Endothelial cell (in vitro differentiated cells): ENCODE measurements at places on chromosomes 7 and 10.

DNA sequence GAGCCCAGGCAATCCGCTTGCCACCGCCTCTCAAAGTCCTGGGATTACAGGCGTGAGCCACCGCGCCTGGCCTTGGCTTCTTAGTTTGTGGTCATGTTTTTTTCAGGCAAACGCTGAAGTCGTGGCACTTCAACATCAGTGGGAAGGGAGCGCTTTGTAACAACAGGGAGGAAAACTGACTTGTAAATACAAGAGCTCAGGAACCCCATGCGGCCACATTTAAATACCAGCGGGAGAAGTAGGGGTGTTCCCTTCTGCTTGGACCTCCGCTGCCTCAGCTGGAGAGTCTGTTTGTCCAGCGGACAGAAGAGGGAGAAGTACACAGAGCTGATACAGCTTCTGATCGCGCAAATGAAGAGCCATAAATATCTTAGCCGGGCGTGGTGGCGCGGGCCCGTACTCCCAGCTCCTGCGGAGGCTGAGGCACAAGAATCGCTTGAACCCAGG is 108.7 kb upstream of the KMT2C start:
- no peak for DNase-seq

DNA sequence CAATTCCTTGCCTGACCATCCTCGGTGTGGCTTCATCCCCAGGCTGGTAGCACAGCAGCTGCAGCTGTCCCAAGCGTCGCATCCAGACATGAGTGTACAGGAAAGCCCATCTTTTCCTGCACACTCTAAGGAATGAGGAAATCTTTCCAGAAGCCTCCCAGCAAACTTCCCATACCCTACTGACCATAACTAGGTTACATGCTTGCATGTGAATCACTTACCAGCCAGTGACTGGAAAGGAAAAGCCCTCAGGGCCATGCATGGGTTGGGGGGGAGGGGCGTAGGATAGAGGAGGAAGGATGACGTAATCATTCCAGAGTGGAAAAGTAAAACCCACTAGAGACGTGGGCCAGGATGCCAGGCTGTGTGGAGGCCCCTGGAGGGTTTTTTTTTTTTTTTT is 18.9 kb upstream of the ZNF212 start:
- DNase-seq: no peak

- DNase-seq: no peak
Observed at GRCh38 chr7:120997882-120998474, 9.5 kb downstream of the CPED1 start.

DNA sequence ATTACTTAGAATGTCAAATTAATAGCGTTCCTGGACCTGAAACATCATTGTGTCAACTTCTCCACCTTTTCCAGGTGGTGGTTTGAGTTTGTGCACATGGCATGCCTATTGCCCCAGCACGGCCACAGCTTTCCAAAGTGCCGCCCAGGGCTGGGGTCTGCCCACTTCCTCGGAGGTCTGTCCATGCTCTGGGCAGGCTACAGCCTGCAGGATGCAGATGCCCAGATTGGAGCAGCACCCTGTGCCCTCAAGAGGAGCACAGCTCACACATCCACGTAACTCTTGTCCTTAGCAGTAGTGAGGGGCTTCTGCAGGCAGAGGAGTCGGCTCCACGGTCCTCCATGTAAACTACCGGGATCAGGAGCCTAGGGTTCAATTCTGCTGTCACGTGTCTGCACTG is 238.6 kb downstream of the EBF3 start:
- DNase-seq: no peak

- DNase-seq: no peak
Observed at GRCh38 chr10:101564490-101564991, 23.5 kb downstream of the POLL start.

DNA sequence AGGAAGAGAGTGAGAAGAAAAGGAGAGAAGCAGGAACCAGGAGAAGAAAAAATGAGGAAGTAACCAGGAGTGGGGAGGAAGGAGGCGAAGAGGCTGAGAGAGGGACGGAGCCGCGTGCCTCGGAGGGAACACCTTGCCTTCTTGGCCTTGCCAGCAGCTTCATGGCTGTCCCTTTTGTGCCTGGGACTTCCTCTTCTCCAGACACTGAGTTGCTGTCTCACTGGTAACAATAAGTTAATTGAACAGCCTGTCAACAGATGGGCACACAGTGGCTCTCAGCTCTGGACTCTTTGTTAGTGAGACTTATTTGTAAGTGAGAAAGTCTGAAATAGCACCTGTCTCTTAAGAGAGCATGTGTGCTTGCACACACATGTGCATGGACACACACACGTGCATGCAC is 83.2 kb downstream of the GATA3 start:
- DNase-seq: no peak

- DNase-seq: no peak
Observed at GRCh38 chr7:41889472-41889871, 186.6 kb upstream of the INHBA start.

DNA sequence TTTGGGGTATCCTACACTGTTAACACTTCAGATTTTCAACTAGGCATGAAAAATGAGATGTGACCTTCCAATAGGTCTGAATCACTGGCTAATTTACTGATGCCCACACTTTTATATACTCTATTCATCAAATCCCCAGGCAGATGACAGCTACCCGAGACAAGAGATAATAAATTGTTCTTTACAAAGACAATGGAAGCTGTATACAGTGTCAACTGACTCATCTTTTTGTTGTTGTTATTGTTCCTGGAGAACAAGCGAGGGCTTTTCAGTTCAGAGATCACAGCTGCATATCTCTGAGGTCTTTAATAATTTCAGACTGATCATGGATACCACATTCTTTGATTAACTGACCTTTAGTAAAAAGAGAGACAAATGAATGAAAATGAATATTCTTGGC is 228.9 kb downstream of the SDHAF3 start:
- no peak for DNase-seq
